Hepatic stellate cell (primary cell): ENCODE measurements at places on chromosomes 12 and 14.

GRCh38 chr12:93151079-93151762, 222.1 kb upstream of the EEA1 start:
- no peak for DNase-seq

DNA sequence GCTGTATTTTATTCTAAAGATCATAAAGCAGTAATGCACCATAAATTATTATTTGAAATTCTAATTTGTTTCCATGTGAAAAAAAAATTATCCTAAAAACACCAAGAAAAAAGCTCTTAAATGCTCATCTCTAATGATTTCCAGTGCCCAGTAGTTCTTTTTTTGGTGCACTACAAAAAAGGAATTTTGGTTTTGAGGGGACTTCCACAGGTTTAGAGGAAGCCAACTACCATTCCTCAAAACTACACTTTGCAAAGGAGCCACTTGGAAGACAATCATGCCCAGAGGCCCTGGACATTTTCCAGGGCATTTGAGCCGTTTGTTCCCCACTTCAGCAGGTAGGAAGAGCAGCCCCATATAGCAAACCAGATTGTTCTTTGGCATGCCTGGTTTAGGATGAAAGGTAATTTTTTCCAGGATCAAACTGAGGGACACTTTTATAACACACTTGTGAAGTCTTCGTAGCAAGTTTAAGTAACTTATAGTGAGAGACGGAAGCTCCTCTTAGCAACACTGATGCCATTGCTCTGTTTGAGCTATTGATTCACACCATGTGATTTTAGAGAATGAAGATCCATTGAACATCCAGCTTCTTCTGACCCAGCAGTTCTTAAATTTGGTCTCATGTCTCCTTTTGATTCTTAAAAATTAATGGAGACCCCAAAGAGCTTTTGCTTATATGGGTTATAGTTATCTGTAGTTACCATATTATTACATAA, 187.9 kb downstream of the ETV6 start:
- no peak for DNase-seq

GRCh38 chr12:32681272-32681671, 2.2 kb downstream of the DNM1L start:
- no peak for DNase-seq

GRCh38 chr12:52300796-52301691, 9.7 kb upstream of the KRT81 start:
- no peak for DNase-seq

GRCh38 chr14:98726585-98727405, 545.2 kb downstream of the BCL11B start:
- no peak for DNase-seq

DNA sequence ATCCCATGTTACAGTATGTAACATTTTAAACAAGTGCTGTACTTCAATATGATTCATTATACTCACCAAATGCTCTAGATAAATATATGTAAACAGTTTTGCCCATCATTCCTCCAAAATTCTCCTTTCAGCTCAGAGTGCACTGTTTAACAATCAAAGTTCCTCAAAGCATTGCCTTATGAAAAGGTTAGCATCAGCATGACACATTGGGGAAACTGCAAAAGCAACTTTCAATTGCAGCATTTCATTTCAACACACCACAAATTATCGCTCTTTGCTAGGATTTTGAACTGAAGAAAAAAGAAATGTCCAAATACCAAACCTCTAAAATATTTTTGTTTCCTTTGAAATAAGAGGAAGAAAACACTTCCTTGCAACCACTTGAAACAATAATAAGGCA, 413.2 kb downstream of the FLRT2 start:
- no peak for DNase-seq

- DNase-seq = no peak
These were observed 219.3 kb upstream of the NOS1 start for GRCh38 chr12:117580718-117581062.

GRCh38 chr14:59150990-59151389, 37.5 kb upstream of the DAAM1 start:
- DNase-seq = no peak
